Left kidney (tissue), 8 donors: ENCODE measurements at places on chromosomes 6 and 20. TPM values are rescaled to one million over a fixed set of nuclear protein-coding genes. Genes with fewer than 3 reads are reported as not detected.
A peak's percentile ranks its signal among the peaks of the same experiment; 100 is the strongest.

DNA sequence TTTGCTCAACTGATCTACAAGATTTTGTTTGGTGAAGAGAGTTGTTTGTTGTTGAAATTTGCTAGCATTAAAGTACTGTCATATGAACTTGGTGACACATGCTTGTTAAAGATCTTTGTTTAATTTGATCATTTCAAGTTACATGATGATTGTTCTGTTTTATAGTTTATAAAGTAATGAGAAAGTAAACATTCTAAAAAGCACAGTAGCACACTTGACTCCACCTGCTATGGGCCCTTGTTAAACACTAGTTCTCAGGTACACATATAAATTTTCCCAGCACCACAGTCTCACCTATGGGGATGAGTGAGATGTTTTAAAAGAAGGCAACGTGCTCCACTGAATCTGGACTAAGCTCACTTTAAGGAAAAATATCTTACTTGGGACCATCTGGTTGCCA, 14.1 kb downstream of the MCHR2 start:
- no peak for DNase-seq

GRCh38 chr6:90197854-90198496, 98.7 kb downstream of the BACH2 start:
- no peak for DNase-seq

GRCh38 chr20:17571153-17571527, 1.3 kb downstream of the DSTN start:
- DNase-seq, result no peak

DNA sequence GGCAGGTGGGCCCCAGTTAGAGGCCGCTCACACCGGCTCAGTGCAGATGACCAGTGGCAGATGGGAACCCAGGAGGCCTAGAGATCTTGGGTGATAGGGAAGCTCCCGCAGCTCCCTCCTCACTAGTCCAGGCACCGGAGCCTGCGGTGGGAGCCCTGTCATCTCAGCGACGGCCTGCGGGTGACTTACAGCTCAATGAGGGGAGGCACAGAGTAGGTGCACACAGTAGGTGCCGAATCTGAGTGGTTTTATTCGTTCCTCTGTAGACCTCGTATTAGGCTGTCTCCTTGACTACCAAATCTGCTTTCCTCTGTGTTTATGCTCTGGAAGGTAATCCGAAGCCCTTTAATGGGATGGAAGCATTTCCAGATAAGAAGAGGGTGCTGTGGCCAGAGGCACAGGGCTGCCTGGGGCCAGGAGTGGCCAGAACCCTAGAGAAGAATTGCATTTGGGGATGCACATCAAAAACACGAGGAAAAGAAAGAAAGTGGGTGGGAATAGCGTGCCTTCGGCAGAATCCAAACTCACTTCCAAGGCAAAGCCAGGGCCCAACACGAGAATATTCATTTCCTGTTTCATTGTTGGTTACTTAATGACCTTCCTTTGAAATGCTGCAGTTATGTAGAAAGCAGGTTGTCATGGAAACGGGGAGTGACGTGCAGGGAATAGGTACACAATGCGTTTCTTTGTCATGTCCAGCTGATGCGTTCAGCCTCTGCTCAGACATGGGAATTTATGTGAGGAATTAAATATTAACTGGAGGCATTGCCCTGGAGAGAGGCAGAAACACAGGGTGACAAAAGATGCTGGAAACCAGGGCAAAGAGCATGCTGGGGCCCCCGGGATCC, 24.7 kb downstream of the MYT1 start:
- DNase-seq, result peak; percentile 75

GRCh38 chr20:19338960-19339359, 126.5 kb downstream of the SLC24A3 start:
- DNase-seq, result no peak

- DNase-seq, result no peak
Observed at GRCh38 chr6:11618533-11618932, 81.0 kb downstream of the TMEM170B start.

DNA sequence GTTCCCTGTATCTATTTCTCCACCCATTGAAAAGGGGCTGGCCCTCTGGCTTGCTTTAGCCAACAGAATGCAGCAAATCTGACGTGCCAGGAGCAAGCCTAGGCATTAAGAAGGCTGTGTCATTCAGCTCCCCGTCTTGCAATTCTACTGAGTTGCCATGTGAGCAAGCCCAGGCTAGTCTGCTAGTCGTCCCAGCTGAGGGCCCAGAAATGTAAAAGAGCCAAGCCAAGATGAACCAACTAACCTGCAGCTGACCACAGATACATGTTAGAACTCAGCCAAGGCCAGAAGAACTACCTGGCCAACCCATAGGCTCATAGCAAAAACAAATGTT, 30.1 kb downstream of the PREP start:
- DNase-seq, result no peak

GRCh38 chr20:52972190-52972937, at the start of gene TSHZ2:
TSHZ2 (plus strand) TSS chr20:52972358; CDS start chr20:52973294, 936 bp downstream.
- peak; percentile 72 for DNase-seq

- DNase-seq, result no peak
Observed at GRCh38 chr6:122129313-122130025, 270.0 kb upstream of the HSF2 start.

GRCh38 chr6:134809130-134809529, 140.8 kb downstream of the ALDH8A1 start:
- peak; percentile 32 for DNase-seq

GRCh38 chr20:24632581-24632980, 163.2 kb downstream of the SYNDIG1 start:
- DNase-seq, result no peak

DNA sequence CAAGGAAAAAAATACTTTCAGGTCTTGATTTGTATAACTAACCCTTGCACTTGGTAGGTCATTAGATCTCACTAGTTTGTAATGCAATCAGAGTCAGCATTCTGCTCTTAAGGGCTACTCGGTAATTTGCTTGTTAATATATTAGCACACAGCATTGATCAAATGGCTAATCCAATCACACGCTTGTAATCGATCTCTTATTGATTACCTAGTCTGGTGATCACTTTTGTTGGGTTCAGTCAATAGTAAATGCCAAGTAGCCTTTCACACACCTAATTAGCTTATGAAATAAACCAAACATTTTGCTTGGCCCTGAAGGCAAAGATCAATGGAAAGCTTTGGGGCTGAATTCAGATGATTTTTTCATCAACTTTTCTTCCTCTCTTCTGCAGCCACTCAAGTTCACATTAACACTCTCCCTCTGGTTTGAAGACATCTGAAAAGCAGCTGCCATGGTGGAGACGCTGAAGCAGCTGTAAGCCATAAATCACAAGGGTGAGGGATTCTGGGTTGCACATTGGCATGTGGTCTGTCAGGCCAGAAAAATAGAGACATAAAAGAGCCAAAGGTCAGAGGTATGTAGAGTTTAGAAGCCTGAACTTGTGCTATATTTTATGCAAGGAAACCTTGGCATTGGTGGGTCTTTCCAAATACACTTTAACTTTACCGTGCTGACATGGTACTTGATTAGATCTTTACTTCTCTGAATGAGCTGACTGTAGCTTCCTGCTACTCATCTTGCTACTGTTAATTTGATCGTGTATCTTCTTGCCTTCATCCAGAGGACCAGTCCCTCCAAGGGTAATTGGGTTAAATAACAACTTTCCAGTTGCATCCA, 234.4 kb downstream of the SIM1 start:
- DNase-seq, result no peak

DNA sequence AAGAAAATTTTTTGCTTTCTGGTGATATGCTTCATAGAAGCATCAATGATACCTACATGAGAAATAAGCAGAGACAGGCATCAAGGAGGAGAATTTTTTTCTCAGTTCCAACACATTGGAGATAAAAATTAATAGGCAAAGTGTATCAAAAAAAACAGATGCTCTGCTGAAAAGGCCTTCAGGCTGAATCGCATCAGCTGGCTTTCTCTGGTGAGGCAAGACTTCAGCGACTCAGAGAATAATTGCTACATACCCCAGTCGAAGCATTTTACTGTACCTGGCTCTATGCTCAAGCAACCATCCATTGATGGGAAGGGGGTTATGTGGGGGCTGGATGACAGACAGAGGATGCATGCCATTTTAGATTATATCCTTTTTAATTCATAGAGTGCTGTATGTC, 415.1 kb downstream of the TFAP2A start:
- no peak for DNase-seq

GRCh38 chr20:9121211-9121610, 52.3 kb downstream of the PLCB4 start:
- DNase-seq, result no peak

DNA sequence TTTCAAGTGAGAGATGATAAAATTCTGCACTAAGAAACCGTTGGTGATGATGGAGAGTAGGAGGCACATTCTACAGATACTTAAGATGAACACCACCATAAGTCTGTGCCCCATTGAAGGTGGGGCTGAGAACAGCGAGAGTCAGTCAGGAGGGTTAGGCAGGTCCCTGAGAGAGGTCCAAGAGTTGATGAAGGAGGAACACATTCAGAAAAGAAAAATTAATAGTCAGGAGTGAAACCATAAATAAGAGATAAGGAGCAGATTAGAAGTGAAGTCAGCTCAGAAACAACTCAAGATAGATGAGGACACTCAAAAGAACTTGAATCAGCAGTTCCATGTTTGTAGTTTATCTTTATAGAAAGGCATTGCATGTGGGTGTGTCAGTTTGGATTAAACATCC, 727.2 kb upstream of the MARCKS start:
- no peak for DNase-seq

- DNase-seq, result no peak
Observed at GRCh38 chr6:158754738-158755137, 64.4 kb downstream of the EZR start.

DNA sequence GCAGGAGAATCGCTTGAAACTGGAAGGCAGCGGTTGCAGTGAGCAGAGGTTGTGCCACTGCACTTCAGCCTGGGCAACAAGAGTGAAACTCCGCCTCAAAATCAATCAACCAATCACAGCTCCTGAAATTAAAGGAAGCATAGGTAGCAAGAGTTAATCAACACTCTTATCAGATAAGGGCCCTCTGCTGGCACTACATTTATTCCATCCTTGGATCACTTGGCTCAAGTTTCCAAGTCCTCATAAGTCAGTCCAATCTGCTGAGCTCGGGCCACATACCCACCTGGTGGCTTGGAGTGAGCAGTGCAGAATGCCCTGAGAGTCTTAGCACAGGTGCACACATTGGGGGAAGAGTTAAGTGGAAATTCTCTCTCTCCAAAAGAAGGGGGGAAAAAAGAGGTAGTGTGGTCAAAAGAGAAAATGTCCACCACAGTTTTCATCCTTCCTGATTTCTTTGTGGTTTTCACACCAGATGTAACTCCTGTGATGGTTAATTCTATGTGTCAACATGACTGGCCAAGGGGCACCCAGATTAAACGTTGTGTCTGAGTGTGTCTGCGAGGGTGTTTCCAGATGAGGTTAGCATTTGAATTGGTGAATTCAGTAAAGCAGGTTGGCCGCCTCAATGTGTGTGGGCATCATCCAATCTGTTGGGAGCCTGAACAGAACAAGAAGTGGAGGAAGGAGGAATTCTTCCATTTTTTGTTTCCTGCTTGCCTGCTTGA, 14.2 kb upstream of the FAM8A1 start:
- DNase-seq, result no peak

DNA sequence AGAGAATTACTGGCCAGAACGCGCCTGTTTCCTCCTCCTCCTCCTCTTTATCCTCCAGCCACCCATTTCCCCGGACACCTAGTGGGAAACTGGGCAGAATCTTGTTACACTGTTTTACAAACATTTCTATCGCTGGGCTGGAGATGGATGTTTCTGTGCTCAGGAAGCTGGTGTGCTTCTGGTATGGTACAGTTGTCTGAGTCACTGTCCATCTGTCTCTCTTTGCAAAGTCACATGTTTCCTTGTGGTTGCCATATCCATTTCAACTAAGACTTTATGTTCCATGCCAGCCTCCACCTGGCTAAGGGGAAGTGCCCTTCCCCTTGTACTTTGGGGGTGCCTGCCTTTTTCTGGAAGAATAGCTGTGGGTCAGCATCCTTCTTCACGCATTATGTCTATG, 52.9 kb upstream of the SLC22A16 start:
- DNase-seq, result no peak

- no peak for DNase-seq
Observed at GRCh38 chr6:126167726-126168125, 172.2 kb upstream of the CENPW start.

DNA sequence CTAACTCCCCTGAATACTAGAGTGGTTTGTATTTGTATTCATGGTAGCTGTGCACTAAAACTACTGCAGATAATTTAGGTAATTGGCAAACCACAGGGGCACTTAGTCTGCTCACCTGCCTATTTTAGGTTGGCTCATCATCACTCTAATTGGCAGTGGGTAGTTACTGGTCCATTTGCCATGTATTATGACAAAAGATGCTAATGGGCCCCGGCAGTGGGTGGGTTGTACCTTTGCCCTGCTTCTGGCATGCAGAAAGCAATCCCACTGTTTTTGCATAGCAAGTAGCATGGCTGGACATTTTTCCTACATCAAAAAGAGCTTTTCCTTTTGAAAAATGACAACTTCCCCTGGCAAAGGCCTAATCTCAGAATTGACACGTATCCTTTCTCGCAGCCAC, 741.4 kb upstream of the MAP3K7 start:
- no peak for DNase-seq

- no peak for DNase-seq
Observed at GRCh38 chr6:37225350-37226169, 32.0 kb upstream of the TBC1D22B start.

DNA sequence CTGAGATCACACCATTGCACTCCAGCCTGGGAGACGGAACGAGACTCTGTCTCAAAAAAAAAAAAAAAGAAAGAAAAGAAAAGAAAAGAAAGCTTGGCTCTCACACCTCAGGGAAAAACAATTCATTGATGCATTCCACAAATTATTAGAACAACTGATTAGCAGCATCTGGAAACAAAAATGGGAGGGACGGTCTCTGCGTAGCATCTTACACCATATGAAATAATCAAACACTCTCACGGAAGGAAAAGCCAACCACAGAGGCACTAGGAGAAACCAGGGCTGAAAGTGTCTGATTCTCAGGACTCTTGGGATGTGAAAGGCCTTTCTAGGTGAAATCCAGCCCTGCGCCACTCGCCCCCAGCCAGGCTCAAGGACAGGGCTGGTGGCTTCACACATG, 2.3 kb upstream of the HELZ2 start:
- DNase-seq, result no peak

GRCh38 chr6:66687611-66688140, 980.6 kb upstream of the EYS start:
- DNase-seq, result no peak

DNA sequence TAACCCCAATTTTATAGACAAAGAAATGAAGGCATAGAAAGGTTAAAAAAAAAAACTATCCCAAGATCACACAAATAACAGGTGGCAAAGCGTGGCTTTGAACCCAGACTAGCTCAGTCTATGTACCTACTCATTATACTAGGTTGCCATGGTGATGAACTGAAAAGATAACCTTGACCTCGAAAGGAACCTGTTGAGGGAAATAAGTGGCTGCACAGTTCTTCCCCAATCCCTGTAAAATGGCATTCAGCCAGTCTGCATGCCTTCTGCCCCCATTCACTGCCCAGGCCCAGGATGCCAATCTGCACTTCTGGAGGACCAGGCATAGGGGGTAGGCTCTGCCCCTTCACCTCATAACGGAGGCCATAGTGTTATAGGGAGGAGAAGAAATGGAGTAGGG, 295.2 kb downstream of the PTPRT start:
- no peak for DNase-seq

Gene DEFB112
- not detected for polyA plus RNA-seq

Gene NKAPL
- polyA plus RNA-seq, result 2.9 TPM

Gene VARS2
- polyA plus RNA-seq, result 52.6 TPM

Gene SLC52A3
- 4.0 TPM for polyA plus RNA-seq

Gene SLC22A23
- polyA plus RNA-seq, result 12.8 TPM

Gene BPIFB1
- polyA plus RNA-seq, result not detected

Gene NRSN2
- 46.5 TPM for polyA plus RNA-seq

Gene TBPL1
- 53.9 TPM for polyA plus RNA-seq

Gene PNLDC1
- polyA plus RNA-seq, result 0.07 TPM

Gene PKIB
- polyA plus RNA-seq, result 1.3 TPM

Gene MOG
- polyA plus RNA-seq, result not detected

Gene GLP1R
- polyA plus RNA-seq, result 1.3 TPM

Gene ADGRB3
- polyA plus RNA-seq, result 5.9 TPM
